ENCODE measurements at places on chromosomes 16 and 17. TPM values are rescaled to one million over a fixed set of nuclear protein-coding genes. Genes with fewer than 3 reads are reported as not detected.

SRCIN1 gene
- total RNA-seq: under 0.01 TPM

KDM8 gene
- 2.5 TPM for total RNA-seq

ALOX15B gene
- 0.17 TPM for total RNA-seq

PLXDC1 gene
- 11.8 TPM for total RNA-seq

CLEC18B gene
- total RNA-seq: 1.3 TPM

PHKB gene
- 73.2 TPM for total RNA-seq

AGRP gene
- not detected for total RNA-seq

CEP295NL gene
- 6.8 TPM for total RNA-seq

GINS2 gene
- 1.5 TPM for total RNA-seq

SPEM1 gene
- total RNA-seq: not detected

FOXJ1 gene
- total RNA-seq: not detected

GCGR gene
- total RNA-seq: not detected
